Esophagus mucosa (tissue), 1 donor: ENCODE measurements at places on chromosomes 12 and 14. TPM values are rescaled to one million over a fixed set of nuclear protein-coding genes. Genes with fewer than 3 reads are reported as not detected.

DNA sequence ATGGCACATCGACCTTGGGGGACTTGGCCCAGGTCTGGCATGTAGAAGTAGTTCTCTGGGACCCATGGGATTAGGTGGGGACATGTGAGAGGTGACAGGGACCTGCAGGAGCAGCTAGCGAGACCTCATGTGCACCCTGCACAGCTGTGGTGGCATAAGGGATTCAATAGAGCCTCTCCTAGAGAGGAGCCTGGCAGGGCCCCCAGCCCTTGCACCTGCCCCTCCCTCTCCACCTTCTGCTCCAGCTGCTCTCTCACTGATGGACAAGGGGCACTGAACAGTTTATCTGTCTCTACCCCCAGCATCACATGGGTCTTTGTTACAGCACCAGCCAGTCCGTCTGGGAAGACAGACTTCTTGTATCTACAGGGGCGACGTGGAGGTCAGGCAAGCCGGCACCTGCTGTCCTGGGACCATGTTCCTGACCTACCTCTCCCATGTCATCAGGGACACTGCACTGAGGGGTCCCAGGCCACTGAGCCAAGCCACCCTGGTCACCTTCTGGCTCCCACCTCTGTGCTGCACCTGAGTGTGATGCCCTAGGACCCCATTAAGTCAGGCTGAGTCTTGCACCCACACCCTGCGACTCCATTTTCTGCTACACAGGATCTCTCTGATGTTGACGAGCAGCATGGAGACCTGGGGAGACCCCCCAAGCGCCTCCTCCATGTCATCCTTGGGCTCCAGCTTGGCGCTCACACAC, 32.6 kb downstream of the DDX11 start:
- no peak for ATAC-seq

DNA sequence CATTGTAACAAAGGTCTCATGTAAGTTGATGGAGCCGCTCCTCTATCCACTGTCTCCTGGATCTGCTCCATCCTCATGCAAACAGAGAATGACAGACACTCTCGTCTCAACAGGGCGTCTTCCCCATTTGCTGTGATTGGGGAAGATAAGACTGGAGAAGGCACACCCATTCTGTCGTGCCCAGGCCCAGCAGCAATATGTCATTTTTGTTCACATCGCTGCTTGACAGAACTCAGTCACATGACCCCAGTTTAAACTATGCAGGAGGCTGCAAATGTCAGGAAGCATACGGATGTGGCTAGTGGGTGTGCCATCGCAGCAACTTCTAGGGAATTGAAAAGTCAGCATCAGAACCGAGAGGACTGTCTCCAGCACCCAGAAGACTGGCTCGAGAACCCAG, 290.5 kb downstream of the TMEM132D start:
- no peak for ATAC-seq

DNA sequence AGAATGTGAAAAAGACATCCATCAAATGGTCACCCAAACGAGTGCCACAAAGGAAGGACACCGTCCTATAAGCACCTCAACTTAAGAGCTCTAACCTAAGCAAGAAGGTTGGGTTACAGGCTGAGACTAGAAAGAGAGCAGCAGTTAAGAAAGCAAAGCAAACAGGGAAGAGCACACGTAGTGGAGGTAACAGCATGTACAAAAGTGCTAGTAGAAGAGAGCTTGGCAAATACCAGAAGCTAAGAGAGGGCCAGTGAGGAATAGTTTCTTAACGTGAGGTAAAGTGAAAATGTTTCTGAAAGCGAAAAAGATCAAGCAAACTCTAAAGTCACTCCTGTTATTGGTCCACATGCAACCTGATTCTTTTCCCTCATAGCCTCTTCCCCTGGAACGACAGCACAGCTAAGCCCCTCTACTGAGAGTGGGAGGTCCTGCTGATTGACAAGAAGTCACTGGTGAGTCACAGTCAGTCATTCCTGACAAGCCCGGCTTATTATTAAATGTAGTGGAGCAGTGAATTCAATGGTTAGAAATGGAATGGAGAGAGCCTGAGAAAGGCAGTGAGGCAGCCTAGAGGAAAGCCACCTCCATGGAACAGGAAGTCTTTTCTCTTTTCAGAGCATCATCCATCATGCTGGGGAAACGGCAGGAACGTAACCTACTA, 204.4 kb downstream of the SLC25A21 start:
- no peak for ATAC-seq

DNA sequence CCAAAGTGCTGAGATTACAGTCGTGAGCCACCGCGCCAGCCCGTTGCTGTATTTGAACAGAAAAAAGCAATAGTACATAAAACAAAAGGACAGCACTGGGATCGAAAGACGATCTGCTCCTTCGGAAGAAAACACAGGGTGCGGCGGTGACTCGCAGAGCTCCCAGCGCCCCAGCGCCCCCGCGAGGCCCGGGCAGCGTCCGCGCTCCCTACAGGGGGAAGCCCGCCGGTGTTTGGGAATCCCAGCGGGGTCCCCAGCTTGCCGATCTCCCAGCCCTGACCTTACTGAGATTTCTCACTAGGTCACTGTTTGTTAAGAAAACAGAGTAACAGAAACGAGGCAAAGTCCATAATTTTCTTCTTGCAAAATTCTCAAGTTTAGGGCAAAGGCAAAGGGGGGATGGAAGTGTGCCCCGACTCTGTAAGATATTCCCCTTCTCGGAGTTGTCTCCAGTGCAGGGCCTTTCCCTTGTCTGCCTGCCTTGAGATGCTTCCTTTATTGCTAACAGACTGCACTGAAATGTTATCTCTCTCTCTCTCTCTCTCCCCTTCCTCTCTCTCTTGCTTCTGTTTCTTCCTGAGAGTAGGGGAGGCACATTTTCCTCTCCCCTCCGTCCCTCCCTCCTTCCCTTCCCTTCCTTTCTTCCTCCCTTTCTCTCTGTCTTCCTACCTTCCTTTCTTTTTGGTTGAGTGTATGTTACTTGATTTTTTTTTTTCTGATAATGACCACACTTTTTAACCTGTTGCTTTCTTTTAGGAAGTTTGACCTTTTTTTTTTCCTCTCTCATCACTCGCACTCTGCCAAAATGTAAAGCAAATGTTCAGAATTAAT, 91.9 kb downstream of the TMEM30B start:
- peak; percentile 56 for ATAC-seq

DNA sequence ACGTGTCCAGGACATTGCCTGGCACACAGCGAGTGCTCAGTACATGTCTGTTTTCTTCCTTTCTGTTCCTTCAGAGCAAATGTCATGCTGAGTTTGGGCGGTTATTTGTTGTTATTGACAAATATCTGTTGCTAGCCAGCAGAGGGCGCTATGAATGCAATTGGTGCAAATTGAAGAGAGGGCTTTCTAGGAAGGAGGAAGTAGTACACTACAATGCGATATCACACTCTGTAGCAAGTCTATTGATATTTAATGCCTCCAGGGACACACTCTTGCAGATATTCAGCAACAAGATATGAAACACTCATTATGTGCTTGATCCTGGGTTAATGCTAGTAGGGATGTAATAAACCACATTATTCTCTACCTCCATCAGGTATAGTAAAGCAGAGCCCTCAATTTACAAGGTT, 267.3 kb upstream of the SRRM4 start:
- ATAC-seq = no peak

MDGA2 gene
- not detected for total RNA-seq

KRT78 gene
- total RNA-seq = 291 TPM

OTOGL gene
- total RNA-seq = 0.04 TPM

PIANP gene
- total RNA-seq = not detected

P2RX2 gene
- not detected for total RNA-seq

SLC5A8 gene
- total RNA-seq = not detected

LYZ gene
- 13.0 TPM for total RNA-seq
